CD4-positive, alpha-beta T cell treated with Interleukin-17A for 4 hours (primary cell): ENCODE measurements at places on chromosomes 2 and 18.

DNA sequence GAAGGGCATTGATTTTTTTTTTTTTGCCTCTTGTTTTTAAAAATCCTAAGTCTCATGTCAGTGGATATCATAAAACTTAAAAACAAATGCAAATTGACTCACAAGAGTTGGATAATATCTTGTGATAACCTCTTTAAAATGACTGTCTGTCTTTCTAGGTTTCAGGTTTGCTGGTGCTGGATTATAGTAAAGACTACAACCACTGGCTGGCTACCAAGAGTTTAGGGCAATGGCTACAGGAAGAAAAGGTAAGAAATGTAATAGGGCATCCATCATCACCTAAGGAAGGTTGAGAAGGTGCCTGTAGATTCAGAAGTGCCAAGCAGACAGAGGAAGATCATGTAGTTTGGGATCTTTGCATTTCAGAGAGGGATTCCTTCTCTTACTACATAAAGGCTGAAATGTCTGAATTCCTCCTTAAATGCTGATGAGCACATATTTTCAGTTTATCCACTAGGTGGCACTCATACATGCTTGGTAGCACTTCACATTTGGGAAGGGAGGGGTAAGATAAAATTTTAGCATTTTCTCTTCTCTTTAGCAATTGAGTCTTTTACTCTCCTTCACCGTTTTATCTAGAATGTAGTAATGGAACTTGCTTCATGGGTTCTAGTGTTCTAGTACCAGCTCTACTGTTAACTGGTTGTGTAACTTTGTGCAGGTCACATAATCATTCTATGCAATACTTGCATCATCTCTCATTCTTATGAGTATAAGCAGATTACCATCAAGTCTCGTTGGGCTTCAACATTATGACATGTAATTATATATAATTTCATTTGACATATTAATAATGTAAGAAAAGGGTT lies 21.1 kb downstream of the CPS1 start:
- DNase-seq, result no peak

DNA sequence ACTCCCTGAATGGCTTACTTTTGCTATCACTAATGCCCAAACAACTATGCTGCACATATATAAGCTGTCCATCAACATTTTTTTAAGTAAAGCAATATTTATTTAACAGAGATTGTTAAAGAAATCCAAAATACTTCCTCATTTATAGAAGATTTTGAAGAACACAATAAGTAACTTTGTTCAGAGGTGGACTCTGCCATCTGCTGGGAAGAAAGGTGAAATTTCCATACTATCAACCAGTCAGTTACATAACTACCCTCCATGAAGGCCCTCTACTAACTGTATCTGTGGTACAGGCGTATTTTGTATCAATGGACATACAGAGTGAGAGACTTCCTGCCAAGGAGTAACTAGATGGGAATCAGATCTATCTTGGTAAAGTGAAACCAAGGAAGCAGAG lies 106.0 kb downstream of the DTNB start:
- DNase-seq, result no peak

DNA sequence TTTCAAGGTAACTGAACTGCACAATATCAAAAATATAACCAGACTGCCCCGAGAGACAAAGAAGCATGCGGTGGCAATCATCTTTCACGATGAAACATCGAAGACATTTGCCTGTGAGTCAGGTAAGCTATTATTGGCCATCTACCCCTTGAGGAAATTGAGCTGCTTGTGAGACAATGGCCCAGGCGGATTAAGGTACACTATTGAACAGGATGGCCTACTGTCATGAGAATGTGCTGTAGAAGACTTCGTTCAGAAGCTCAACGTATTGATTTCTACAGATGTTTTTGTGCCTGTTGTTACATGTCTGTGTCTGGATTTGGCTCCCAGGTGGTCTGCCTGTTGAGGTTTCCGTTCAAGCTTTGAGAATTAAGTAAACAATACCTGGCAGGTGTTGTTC lies 198.7 kb downstream of the DOK6 start:
- DNase-seq, result no peak

DNA sequence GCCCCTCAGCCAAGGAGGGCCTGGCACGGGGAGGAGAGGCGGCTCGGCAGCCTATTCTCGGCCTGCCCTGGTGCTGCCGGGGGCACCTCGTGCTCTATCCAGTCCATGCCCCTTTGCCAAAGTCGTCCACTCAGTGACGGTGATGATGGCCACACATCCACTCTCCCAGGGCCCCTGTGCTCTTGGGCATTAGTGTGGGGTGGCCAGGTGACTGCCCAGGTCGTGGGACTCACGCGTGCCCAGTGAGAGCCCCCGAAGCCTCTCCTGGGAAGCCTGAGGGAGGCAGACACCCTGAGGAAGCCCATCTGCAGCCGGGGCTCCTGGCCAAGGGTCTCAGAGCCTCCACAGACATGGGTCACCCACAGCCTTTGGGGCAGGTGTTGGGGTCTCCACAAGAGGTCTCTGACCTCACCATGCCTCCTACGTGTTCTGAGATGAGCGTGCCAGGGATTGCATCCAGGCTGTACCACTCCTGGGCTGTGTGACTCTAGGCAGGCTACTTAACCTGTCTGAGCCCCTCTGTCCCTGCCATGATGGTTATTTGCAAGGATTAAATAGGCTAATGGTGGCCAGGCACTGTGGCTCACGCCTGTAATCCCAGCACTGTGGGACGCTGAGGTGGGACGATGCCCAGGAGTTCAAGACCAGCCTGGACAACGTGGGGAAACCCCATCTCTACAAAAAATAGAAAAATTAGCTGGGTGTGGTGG lies 12.9 kb downstream of the RAMP1 start:
- no peak for DNase-seq

GRCh38 chr2:190927301-190927700 lies 46.7 kb downstream of the GLS start:
- no peak for DNase-seq

GRCh38 chr2:100940240-100940639 lies 61.8 kb upstream of the RPL31 start:
- DNase-seq, result no peak

DNA sequence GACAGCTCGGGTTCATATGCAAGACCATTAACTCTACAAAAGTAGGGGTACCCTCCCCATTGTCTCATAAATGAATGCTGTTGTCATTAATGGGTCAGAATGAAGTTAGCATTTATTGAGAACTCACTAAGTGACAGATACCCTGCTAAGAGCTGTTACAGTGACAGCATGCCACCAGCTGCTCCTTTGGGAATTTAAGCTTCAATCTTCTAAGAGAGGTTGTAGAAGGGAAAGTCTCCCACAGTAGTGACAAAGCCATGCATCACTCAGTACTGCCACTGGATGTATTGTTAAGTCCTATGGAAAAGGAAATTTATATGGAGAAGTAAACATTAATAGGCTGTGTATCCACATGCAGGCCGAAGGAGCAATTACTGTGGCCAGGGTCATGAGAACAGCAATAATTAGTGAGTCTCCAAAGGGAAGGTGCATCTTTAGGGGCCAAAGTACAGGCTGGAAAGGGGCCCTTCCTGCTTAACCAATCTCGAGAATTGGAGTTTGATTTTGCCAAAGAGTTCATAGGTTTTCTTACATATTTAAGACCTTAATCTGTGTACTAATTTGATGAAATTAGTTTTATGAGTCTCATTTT lies 64.5 kb upstream of the FAM124B start:
- DNase-seq, result no peak

- no peak for DNase-seq
Measured at GRCh38 chr18:53234610-53235009, 894.6 kb downstream of the DCC start.

- no peak for DNase-seq
Measured at GRCh38 chr18:56992777-56993176, 154.1 kb upstream of the BOD1L2 start.

DNA sequence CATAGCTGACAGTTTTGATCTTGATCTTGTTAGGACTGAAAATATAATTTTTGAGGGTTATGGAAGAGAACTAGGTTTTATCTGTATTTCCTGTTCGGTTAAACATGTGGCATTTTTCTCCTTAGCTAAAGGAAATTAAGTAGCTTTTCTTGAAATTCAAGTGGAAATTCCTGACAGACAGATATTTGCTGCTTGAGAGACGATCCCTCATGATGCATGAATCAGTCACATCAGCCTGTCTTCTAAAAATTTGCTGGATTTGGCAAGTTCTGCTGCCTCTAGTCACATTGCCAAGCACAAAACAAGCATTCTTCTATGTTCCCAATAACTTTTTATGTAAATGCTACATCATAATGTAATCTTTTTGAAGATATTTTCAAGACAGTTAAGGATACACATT lies 201.8 kb upstream of the ATP5MC3 start:
- DNase-seq, result no peak

DNA sequence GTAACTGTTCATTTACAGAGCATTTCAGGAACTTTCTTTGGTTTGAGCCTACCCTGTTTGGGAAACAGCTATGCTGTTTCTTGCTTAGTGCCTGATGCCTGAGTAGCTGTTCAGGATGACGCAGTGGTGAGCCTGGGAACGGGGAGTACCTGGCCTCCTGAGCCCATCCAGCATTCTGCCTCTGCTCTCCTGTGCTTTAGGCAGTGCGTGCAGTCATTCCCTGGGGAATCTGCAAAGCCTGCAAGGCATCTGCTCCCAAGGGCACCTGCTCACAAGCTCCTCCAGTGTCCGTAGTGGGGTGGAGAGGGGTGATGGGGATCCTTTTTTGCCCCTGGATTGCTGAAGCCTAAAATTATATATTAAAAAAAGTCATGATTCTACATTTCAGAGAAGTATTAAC lies 68.8 kb downstream of the RAPGEF4 start:
- no peak for DNase-seq

- no peak for DNase-seq
Measured at GRCh38 chr2:75707901-75708300, 2.8 kb downstream of the GCFC2 start.

- DNase-seq, result no peak
Measured at GRCh38 chr2:26675651-26676255, 16.8 kb upstream of the KCNK3 start.

DNA sequence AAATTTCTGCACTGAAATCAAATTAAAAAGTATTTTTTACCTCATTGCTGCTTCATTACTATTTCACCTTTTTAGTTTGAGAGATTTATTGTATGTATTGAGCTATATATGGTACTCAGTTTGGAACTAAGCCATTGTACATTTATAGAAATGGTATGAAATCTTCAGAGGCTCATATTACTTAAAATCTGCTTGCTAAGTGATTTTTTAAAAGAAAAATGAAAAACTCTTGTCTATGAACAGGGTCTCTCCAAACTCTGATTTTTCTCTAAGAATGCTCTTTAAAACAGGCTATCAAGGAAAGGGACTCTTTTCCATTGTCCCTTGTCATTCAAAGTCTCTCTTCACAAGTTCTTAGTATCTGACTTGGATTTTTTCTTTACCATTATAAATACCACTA lies 31.8 kb downstream of the C1D start:
- no peak for DNase-seq

DNA sequence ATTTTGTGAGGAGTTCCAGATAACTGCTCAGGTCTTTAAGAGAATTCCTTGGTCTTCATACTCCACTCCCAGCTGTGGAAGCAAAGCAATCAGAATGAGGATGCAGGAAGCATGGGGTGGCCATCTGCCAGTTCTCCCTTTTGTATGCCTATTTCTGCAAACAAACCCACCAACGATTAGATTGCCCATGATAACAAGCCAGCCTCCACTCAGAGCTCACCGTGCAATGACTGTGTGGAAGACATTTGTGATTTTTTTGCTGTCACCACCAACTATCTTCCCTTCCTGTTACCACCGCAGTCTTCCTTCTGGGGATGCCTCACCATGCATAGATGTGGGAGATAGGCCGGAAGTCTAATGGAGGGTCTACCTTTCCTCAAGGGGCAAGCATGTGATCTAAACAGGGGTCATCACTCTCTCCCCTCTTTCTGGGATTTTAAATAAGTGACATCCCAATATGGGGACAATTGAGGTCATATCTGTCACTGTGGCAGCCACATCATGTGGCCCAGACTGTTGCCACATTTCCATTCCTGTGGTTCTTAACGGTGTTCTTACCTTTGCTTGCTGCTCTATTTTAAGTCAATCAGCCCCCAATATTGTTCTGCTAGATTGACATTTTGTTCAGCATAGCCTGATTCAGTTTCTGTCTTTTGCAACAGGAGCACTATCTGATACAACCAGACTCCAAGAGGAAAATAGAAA lies 4.4 kb downstream of the AFF3 start:
- DNase-seq, result peak; percentile 8

DNA sequence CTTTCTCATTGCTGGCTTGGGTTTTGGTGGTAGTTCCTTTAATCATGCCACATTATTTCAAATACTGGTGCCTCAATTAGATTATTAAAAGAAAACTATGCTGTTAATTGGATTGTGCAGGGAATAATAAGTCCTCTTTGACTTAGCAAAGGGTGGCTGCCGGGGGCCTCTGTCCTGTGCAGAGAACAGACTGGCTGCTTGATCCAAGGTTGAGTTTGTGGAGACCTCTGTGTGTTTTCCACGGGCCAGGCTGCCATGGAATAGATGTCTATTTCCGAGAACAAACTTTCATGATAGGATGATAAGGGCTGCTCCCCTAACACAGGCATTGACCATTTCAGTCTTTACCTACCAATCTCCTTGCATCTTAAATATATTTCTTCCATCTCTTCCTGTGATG lies 30.4 kb upstream of the OTOS start:
- DNase-seq, result no peak

GRCh38 chr18:63183378-63183777 lies 136.2 kb downstream of the BCL2 start:
- no peak for DNase-seq

GRCh38 chr2:99166218-99166617 lies 11.5 kb downstream of the LIPT1 start:
- DNase-seq, result no peak

DNA sequence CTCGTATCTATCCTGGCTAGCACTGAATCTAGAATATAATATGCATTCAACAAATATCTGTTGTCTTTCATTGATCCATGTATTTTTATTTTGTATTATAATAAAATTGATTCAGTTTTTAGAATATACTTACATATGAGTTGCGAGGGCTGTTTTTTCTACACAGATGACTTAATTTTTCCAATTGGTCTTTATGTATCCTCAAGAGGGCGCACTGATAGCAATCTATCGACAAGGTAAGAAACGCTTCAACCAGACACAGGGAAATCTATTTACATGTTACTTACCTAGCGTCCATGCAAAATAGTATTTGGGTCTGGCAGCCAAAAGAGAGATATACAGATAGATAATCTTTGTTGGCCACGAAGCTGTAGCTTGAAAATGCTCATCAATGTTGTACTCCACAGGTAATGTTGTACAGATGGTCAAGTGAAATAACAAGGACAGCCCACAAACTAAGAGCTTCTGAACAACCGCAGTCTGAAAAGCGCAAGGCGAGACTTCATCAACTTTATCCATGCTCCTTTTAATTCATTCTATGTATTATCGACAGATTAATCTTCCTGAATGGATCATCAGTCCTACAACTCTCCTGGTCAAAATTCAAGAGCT lies 35.5 kb upstream of the KIDINS220 start:
- no peak for DNase-seq

- no peak for DNase-seq
Measured at GRCh38 chr2:69481421-69481820, 44.2 kb upstream of the NFU1 start.

- DNase-seq, result no peak
Measured at GRCh38 chr2:125172181-125172580, 1147.1 kb downstream of the CNTNAP5 start.
